ENCODE measurements at places on chromosomes 2 and 18. TPM values are rescaled to one million over a fixed set of nuclear protein-coding genes. Genes with fewer than 3 reads are reported as not detected.

- DNase-seq: no peak
Measured at GRCh38 chr2:182318466-182319220, 108.2 kb downstream of the PDE1A start.

- DNase-seq: no peak
Measured at GRCh38 chr2:205609113-205609512, 73.2 kb upstream of the NRP2 start.

DNA sequence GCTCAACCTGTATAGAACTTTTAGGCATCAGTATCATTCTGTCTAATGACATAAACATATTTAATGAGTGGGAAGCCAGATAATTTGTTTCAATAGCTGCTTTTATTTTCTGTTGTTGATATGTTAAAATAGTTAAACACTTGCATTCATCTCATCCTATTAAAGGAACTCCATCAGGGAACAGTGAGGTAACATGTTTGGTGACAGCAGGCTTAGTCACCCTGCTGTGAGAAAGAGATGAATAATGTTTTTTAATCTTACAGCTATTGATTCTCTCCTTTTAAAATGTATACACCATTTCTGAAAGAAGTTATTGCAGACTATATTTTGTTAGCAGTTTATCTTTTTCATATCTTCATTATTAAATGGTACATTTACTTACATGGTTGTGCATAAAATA, 123.3 kb upstream of the CWC22 start:
- DNase-seq: no peak

DNA sequence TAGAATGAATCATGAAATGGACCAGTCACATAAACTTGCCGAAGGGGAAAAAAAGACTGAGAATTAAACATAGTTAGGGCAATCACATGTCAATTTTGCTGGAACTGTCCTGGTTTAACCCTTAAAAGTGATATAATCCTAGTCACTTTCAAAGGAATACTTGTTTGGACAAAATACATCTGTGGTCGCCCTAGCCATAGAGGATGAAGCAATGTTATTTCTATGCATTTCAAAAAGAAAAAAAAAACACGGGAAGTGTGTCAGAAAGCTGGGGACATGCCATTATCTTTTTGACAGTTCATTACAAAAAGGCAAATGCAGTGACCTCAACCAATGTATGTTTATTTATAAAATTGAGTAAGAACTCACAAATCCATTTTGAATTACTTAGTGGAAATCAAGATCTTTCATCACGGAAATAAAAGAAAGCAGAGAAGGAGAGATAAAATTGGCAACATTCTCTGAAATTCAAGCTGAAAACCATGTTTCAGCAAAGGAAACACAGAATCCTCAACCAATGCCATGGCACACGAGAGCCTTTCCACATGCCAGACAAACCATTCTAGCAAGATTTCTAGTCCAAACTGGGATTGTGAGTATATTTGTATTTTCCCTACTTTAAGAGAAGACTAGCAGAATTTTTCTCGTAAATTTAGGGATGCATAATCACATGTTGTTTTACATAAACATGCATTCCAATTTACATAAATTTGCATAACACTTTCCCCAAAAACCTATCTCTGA, 854.3 kb upstream of the ACVR2A start:
- DNase-seq: no peak

Gene CRYBA2
- 0.26 TPM for polyA plus RNA-seq

Gene ANKAR
- 2.4 TPM for polyA plus RNA-seq

Gene MPP4
- polyA plus RNA-seq: 5.9 TPM
